ENCODE measurements at places on chromosomes 2 and 18. TPM values are rescaled to one million over a fixed set of nuclear protein-coding genes. Genes with fewer than 3 reads are reported as not detected.
A peak's percentile ranks its signal among the peaks of the same experiment; 100 is the strongest.

The SLC9A2 gene
- 13.4 TPM for total RNA-seq

DNA sequence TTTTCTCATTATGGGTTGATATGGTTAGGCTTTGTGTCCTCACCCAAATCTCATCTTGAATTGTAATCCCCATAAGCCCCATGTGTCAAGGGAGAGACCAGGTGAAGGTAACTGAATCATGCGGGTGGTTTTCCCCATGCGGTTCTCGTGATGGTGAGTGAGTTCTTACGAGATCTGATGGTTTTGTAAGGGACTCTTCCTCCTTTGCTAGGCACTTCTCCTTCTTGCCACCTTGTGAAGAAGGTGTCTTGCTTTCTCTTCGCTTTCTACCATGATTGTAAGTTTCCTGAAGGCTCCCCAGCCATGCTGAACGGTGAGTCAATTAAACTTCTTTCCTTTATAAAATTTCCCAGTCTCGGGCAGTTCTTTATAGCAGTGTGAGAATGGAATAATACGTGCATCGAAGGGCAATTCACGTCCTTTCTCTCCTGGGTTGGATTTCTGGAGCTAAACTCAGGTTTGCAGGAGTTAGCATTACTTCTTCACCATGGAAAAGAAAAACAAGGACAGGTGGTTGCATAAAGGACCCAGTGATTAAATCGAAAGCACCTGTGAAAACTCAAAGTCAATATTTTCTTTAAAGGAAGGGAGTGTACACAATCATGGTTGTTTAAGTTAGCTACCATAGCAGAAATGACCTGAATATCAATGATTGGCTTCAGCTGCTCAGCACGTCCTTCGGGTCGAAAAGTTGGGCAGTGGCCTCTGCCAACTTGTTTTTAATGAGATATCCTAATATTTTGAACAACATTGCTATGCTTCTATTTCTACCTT is 54.1 kb downstream of the CDC42EP3 start:
- H3K36me3 ChIP-seq, result no peaks in the 10 kb centered on the region

DNA sequence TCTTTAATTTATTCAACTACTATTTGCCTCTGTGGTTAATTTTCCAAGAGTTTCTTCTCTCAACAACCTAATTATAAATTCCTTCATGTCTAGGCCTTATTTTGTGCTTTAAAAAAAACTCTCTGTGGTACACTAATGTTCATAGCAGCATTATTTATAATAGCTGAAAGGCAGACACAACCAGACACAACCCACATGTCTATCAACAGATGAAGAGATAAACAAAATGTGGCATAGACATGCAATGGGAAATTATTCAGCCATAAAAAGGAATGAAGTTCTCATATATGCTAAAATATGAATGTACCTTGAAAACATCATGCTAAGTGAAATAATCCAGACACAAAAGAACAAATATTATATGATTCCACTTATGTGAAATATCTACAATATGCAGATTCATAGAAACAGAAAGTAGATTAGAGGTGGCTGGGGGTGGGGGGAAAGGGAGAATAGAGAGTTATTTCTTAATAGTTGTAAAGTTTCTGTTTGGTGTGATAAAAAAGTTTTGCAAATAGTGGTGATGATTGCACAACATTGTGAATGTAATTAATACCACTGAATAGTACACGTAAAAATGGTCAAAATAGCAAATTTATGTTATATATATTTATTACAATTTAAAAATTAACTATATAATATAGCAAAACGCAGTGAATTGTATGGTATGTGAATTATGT is 28.1 kb upstream of the RASGRP3 start:
- DNase-seq, result no peak
- no peaks in the 10 kb centered on the region for H3K4me1 ChIP-seq
- H3K36me3 ChIP-seq, result no peaks in the 10 kb centered on the region
- H3K27me3 ChIP-seq, result no peaks in the 10 kb centered on the region

- H3K27ac ChIP-seq, result no peak overlapping the region
- DNase-seq, result no peak
- no peak overlapping the region for H3K4me3 ChIP-seq
- no peaks in the 10 kb centered on the region for H3K27me3 ChIP-seq
- no peaks in the 10 kb centered on the region for H3K36me3 ChIP-seq
Measured at GRCh38 chr2:217945530-217945929, 57.3 kb downstream of the TNS1 start.

- DNase-seq, result no peak
- H3K27ac ChIP-seq, result no peak overlapping the region
- H3K36me3 ChIP-seq, result no peaks in the 10 kb centered on the region
- H3K4me3 ChIP-seq, result no peak overlapping the region
Measured at GRCh38 chr2:165474619-165475276, 5.2 kb downstream of the CSRNP3 start.

The UNC80 gene
- total RNA-seq, result not detected

GRCh38 chr2:190574169-190574568 is 39.6 kb upstream of the NEMP2 start:
- H3K27me3 ChIP-seq, result no peaks in the 10 kb centered on the region
- no peaks in the 10 kb centered on the region for H3K36me3 ChIP-seq
- H3K27ac ChIP-seq, result no peak overlapping the region
- peaks cover 10% of the 10 kb centered on the region for H3K4me1 ChIP-seq
- DNase-seq, result peak; percentile 54
- H3K4me3 ChIP-seq, result no peak overlapping the region

DNA sequence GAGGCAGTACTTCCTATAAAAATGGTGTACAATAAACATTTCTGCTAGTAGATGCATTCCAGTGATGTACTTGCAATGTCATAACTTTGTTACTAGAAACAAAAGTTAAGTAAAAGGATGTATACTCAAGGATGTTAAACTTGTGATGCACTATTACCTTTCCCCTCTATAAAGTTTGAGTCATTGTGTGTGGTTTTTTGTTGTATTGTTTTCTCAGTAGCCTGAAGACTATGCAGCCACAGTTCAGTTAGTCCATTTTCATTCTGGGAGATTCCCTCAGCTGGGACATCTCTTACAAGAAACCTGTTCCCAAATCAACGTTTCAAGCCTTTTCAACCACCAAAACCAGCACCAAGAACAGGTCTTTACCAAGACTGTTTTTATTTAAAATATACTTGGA is 5.6 kb downstream of the ATP5MC3 start:
- H3K4me3 ChIP-seq, result no peak overlapping the region
- DNase-seq, result no peak

- H3K36me3 ChIP-seq, result no peaks in the 10 kb centered on the region
- H3K27ac ChIP-seq, result no peak overlapping the region
- peaks cover 52% of the 10 kb centered on the region for H3K27me3 ChIP-seq
- no peaks in the 10 kb centered on the region for H3K4me1 ChIP-seq
- no peak for DNase-seq
Measured at GRCh38 chr2:176128172-176128981, 1.1 kb upstream of the HOXD8 start.

The ALLC gene
- total RNA-seq, result not detected

DNA sequence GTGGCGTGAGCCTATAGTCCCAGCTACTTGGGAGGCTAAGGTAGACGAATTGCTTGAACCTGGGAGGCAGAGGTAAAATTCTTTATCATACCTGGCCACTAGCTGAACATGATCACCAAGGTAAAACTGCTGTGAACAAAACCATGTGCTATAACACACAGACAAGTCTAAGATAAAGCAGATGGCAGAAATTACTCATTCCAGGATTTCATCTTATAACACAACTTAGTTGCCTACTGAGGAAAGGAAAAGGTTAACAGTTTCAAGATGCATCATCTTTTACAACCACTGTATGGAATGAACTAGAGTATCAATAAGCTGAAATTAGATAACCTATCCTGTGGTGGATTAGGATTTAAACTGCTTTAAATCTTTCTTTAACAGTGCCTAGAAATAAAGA is 8.3 kb downstream of the ARL5A start:
- H3K27ac ChIP-seq, result no peak overlapping the region
- no peaks in the 10 kb centered on the region for H3K4me1 ChIP-seq
- no peak for DNase-seq
- no peaks in the 10 kb centered on the region for H3K27me3 ChIP-seq
- H3K4me3 ChIP-seq, result no peak overlapping the region
- H3K36me3 ChIP-seq, result no peaks in the 10 kb centered on the region

GRCh38 chr2:187037310-187037709 is 188.3 kb upstream of the ZSWIM2 start:
- H3K27me3 ChIP-seq, result no peaks in the 10 kb centered on the region
- H3K4me1 ChIP-seq, result no peaks in the 10 kb centered on the region
- no peak for DNase-seq

DNA sequence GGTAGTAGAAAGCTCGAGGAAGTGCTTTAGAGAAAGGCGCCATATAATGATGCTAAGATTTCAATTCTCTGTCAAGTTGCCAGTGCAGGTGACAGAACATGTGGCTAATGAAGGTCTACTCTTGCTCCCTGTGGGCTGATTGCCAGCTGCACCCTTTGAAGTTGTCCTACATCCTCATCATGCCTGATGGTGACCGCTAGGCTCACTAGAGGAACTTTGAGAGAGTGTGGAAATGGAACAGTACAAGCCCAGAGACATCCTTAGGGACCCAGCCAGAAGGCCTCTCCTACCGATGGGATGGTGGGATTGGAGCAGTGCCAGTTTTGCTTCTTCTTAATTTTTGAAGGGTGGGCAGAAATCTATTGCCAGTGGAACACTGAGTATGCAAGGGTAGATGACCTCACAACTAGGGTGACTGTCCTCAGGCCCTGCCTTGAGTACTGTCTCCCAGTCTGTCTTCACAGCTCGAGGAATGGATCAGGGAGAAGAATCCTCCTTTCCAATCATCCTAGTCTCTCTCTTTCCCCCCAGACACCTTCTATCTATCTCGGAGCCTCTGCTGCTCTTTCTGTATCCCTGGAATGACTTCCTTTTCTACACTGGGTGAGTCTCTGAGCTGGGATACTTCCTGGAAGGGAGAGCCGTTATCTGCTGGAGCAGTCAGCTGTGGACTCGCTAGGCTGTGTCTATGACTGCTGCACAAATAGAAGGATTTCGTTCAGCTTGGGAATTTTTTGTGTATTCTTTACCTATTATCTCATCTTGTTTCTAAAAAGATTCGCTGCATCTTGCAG is 33.5 kb downstream of the LGALSL start:
- no peak overlapping the region for H3K27ac ChIP-seq
- H3K27me3 ChIP-seq, result no peaks in the 10 kb centered on the region
- no peaks in the 10 kb centered on the region for H3K36me3 ChIP-seq
- H3K4me1 ChIP-seq, result peaks cover 11% of the 10 kb centered on the region

GRCh38 chr2:162022290-162022945 is 51.6 kb downstream of the DPP4 start:
- H3K4me3 ChIP-seq, result no peak overlapping the region
- DNase-seq, result no peak

The CRYBA2 gene
- not detected for total RNA-seq

GRCh38 chr2:20288642-20289340 is 61.9 kb downstream of the PUM2 start:
- DNase-seq, result peak; percentile 82
- peaks cover 50% of the 10 kb centered on the region for H3K36me3 ChIP-seq
- H3K4me3 ChIP-seq, result no peak overlapping the region
- peaks cover 29% of the 10 kb centered on the region for H3K4me1 ChIP-seq

DNA sequence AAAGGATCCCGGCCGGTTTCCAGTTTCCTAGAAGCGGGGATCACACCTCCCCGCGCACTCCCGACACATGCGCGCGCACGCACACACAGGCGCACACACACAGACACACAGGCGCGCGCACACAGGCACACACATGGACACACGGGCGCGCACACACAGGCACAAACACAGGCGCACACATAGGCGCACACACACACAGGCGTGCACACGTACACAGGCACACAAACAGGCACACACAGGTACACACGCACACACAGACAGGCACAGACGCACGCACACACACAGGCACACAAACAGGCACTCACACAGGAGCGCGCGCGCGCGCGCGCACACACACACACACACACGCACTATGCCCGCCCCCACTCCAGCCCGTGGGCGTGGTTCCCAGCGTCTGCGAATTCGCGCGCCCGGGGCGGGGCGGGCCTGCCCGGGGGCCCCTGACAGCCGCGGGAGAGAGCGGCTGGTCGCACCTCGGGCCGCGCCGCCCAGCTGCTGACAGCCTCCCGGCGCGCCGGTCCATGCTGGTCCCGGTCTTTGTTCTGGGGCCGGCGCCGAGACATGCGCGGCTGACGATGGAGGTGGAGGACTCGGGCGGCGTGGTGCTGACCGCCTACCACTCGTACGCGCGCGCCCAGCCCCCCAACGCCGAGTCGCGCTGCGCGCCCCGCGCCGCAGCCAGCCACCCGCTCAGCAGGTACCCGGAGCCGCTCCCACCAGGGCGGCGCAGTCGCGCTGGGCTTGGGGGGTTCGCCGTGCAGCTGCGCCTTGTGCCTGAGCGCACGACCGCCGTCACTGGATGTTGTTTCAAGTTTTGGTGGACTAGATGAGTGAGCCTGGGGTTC is at the start of gene ARHGAP28:
TSS of gene ARHGAP28 (plus strand) at position 470 of the 845 bp plus-strand sequence. CDS start at position 576, 106 bp downstream.
- DNase-seq, result no peak
- no peaks in the 10 kb centered on the region for H3K4me1 ChIP-seq
- H3K4me3 ChIP-seq, result no peak within 1 kb of the TSS

GRCh38 chr2:109721135-109721534 is 73.0 kb upstream of the RGPD5 start:
- no peaks in the 10 kb centered on the region for H3K4me1 ChIP-seq
- no peak overlapping the region for H3K27ac ChIP-seq
- no peak overlapping the region for H3K4me3 ChIP-seq

DNA sequence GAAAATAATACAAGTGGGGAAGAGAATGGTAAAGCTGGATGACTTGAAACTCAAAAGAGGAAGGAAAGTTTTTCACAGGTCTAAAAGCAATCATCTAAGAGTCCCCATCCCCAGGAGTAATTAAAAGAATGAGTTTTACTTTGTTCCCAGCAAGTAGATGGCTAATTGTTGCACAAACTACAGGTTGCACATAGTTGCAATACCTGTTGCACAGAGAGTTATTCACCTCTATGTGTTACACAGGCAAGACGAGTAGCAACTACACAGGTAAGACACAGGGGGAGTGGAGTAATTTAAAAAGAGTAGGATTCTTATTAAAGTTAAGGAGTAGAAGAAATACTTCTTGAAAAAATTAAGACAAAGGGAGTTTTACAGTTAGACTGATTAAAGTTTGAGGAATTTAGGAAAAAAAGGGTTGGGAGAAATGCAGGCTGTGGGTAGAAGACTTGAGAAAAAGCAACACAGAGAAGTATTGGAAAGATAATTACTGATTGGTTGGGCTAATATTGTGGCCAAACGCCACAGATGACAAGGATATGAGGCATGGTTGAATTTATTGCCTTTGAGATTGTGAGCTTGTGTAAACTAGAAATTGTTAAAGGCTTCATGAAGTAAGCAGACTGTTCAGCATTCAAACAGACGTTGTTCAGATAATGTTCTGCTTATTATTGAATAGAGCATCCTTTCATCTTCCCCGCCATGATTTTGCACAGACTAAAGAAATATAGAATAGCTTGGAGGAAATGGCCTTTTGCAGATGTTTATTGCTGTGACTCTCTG is 699.3 kb downstream of the NR4A2 start:
- H3K36me3 ChIP-seq, result no peaks in the 10 kb centered on the region
- no peaks in the 10 kb centered on the region for H3K4me1 ChIP-seq
- no peak overlapping the region for H3K27ac ChIP-seq

GRCh38 chr2:23381084-23381483 is 3.9 kb upstream of the KLHL29 start:
- DNase-seq, result peak; percentile 76
- peak overlapping the region; percentile 93 for H3K27ac ChIP-seq
- peaks cover 42% of the 10 kb centered on the region for H3K4me1 ChIP-seq

The SP140L gene
- 15.1 TPM for total RNA-seq

The TMEM17 gene
- total RNA-seq, result 7.6 TPM

The SLC66A3 gene
- total RNA-seq, result 17.4 TPM

The CCDC85A gene
- total RNA-seq, result not detected
